Type B pancreatic cell (in vitro differentiated cells): ENCODE measurements at places on chromosomes 7 and 10. TPM values are rescaled to one million over a fixed set of nuclear protein-coding genes. Genes with fewer than 3 reads are reported as not detected.

- DNase-seq = no peak
- H3K36me3 ChIP-seq = no peaks in the 10 kb centered on the region
- no peaks in the 10 kb centered on the region for H3K4me1 ChIP-seq
- no peak overlapping the region for H3K27ac ChIP-seq
- no peak overlapping the region for H3K4me3 ChIP-seq
- no peaks in the 10 kb centered on the region for H3K27me3 ChIP-seq
Observed at GRCh38 chr7:34895202-34895601, 142.1 kb downstream of the DPY19L1 start.

The SPDYE2B gene
- total RNA-seq = not detected in 2 replicates

The ETV1 gene
- total RNA-seq = 15.4 and 35.6 TPM in 2 replicates

GRCh38 chr7:114857605-114858004, 64.3 kb upstream of the MDFIC start:
- H3K27ac ChIP-seq = no peak overlapping the region
- no peaks in the 10 kb centered on the region for H3K4me1 ChIP-seq
- H3K4me3 ChIP-seq = no peak overlapping the region
- H3K27me3 ChIP-seq = peaks cover 7% of the 10 kb centered on the region
- no peaks in the 10 kb centered on the region for H3K36me3 ChIP-seq

The ZNF804B gene
- total RNA-seq = 0.07 TPM in 1 of 2 replicates, not detected in the other

The RNF133 gene
- total RNA-seq = 0.22 TPM in 1 of 2 replicates, not detected in the other

DNA sequence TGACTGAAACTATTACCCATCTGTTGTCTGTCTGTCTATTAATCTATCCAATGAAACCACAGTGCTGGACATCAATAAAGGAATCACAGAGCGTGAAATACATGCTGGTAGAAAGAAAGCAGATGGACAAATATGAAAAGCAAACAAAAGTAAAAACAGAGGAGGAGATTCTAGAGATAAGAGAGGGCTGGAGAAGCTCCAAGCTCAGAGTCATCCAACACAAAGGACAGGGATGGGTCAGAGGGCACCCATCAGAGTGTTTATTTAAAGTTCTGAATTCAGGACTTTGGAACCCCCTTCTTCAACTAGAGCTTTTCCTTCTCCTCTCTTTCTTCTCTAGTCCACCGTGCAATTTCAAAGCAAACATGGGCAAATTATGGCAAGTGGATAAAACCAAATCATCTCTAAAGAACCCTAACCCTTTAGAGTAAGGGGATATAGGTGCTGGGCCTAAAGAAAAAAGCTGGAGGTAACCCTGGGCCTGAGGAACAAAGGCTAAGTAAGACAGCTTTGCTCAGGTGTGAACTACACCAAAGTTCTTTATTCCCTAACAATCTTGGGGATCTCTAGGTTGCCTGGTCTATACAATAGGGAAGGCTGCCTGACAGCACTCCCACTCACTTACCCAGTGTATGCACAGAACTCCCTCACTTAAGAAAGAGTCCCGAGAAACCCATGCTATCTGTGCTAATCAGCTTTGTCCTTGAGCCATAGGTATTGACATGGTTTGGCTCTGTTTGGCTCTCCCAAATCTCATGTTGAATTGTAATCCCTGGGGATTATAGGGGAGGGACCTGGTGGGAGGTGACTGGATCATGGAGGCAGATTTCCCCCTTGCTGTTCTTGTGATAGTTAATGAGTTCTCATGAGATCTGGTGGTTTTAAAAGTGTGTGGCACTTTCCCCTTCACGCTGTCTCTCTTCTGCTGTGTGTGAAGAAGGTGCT, 97.0 kb downstream of the BAMBI start:
- no peaks in the 10 kb centered on the region for H3K36me3 ChIP-seq
- H3K27ac ChIP-seq = no peak overlapping the region
- no peak for DNase-seq
- no peak overlapping the region for H3K4me3 ChIP-seq
